ENCODE measurements at places on chromosomes 2 and 18. TPM values are rescaled to one million over a fixed set of nuclear protein-coding genes. Genes with fewer than 3 reads are reported as not detected.
A peak's percentile ranks its signal among the peaks of the same experiment; 100 is the strongest.

DNA sequence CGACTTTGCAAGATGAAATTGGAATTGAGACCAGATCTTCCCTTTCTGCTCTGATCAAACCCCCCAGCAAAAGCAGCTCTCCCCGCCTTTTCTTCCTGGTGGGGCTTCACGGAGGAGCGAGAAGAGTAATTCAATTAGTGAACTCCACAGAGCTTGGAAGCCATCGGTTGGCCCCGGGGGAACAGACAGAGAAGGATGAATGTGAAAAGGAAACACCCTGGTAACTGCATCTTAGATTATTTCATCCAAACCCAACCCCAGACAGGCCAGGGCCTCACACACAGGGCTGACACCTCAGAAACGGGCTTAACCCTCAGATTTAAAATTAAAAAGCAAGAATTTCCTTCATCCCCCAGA lies 18.3 kb downstream of the SMAD7 start:
- peak; percentile 37 for DNase-seq

GRCh38 chr2:26238311-26238958 lies 6.0 kb downstream of the HADHA start:
- DNase-seq, result peak; percentile 73

- no peak for DNase-seq
These were observed 45.3 kb downstream of the PIKFYVE start for GRCh38 chr2:208311321-208311720.

DNA sequence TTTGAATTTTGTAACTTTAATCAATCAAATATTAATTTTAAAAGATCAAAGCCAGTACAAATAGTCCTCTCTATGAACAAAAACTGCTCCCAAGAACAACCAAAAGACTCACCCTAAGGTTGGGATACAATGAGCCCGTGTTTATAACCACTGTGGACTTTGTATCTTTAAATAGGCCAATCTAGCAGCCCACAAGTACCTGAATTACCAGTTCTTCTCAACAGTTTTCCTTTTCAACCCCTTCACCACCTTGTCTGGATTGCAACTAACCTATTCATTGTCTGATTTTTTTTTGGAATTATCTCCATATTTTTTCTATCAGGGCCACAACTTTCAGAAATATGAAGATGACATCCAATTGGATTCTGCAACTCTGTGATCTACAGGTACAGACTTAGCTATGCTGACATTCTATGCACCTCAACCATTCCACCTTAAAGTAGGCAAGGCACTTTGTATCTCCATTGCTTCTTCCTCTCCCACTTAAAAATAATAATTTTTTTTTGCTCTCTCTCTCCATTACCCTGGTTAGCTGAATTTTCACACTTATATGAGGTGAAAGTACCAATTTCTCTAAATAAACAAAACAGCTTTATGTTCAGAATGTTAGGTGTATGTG lies 81.9 kb upstream of the MAPRE2 start:
- no peak for DNase-seq

- no peak for DNase-seq
These were observed 14.0 kb upstream of the MTA3 start for GRCh38 chr2:42554392-42554791.

DNA sequence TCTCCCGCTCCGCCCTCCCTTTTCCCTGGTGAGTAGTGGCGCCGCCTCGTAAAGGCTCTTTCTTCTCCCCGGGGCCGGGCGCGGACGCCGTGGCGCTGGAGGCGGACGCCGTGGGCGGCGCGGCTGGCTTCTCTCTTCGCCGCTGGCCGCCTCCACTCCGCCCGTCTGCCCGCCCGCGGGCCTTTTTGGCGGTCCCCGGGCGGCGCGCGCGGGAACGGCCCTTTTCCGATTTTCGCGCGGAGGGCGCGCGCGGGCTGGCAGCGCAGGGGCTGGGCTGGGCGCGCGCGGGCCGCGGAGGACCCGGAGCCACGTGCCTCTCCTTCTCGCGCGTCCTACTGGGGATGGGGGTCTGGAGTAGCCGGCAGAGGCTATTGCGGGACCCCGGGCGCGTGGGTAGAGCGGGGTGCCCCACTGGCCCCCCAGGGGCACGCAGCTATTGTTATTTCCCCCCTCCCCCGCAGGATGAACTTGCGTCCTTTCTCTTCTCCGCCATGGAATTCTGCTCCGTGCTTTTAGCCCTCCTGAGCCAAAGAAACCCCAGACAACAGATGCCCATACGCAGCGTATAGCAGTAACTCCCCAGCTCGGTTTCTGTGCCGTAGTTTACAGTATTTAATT lies 472 bp downstream of the SLC20A1 start:
- no peak for DNase-seq

- DNase-seq, result no peak
These were observed 11.5 kb upstream of the KCNE4 start for GRCh38 chr2:223040527-223040926.

DNA sequence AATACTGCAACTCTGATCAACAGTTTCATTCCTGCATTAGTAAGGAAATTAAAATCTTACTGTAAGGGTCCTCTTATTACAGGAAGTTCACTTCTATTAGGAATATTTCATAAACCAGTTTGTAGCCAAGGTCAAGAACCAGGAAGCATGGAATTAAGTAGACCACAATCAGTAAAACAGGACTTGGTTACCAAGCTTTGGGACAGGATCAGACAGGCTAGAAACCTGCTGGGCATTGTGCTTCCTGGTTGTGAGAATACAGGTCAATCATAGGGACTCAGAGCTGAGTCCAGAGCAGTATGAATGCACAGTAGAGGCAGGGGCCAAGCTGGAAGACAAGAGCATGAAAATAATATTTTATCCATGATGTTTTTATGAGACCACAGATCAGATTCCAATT lies 248.0 kb downstream of the IKZF2 start:
- DNase-seq, result no peak

DNA sequence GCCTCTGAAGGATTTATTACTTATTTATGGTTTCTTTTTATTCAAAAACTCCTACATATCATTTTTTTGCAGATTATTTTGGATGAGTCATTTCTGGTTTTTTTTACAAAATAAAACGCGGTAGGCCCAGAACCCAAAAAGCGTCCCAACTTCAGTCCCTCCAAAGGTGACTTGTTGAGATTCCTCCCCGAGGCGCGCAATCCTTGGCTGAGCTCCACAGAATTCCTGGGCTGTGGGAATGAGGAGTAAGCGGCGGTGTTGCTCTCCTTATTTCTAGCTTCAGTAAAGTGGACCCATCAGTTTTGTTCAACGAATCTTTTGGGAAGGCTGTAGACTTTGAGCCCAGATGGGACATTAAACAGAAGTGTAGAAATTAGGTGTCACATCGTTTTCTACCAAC lies 67.0 kb upstream of the RMP24 start:
- no peak for DNase-seq

DNA sequence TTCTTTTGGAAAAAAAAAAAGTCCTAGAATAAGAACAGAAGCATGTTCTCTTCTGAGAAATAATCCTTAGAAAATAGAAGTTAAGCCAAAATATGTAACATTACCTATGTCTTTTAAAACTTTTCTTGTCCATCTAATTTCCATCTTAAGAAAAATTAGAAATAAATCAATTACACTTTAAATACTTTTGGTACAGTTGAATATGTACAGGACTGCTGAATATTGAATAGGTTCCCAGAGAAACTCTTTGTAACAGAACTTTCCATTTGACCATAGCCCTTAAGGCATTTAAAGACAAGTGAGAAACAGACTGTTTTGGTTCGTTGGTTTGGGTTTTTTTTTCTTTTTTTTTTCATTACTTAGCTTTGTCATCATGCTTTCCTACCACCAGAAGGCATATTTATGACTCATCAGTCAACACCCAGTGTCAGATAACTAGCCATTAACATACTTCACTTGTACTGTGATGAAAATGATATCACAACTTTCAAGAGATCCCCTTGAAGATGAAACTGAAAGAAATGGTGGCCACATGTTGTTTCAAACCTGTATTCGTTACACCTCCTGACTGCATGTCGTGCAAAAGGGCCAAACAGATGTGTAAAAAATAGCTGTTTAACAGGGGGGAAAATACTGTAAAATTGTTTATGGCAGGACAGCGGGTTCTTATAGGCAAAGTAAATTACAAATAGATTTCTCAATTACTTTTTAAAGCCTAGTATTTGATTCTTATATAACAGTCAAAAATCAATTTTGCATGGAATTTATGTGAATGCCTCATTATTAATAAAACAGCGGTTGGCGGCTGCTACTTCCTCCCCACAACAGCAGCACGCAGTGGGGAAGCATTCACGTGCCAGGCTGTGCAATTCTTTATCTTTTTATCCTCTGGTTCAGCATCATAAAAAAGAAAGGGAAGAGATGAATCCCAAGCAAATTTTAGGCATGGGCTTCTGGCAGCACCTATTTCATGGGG lies 280.7 kb upstream of the HNRNPA3 start:
- no peak for DNase-seq

DNA sequence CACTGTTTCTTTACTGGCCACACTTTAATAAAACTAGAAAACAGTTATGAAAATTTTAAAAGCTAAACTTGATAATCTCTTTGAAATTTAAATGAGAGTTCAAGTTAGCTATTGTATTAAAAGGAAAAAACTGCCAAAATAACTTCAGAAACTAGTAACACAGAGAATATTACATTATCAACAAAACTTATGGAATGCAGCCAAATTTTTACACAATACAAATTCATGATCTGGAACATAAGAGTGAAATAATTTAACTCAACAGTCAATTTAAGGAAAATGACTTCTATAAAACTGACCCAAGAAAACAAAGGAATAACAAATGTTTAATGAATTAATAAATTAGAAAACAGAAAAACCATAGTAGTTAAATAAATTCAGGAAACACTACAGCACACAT lies 65.0 kb downstream of the TCF4 start:
- no peak for DNase-seq

DNA sequence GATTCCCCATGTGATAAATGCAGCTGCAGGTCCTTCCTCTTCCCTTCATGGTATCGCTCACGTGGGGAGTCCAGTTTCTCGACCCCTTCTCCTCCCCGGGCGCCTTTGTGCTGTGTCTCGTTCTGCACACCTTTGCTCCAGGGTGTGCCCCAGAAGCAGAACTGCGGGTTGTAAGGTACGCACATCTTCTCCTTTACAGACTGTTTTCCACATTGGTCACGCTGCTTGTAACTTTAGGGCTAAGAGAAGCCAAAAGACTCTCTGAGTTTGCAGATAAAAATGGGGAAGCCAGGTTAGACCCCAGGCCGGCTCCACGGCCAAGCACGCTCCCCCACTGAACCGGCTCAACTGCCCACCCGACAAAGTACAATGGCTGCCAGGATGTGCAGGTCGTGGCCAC lies 45.9 kb upstream of the TFCP2L1 start:
- no peak for DNase-seq

SELENOI gene
- 30.0 TPM for total RNA-seq

PCARE gene
- 0.10 TPM for total RNA-seq

CDK15 gene
- total RNA-seq, result 1.6 TPM

PROM2 gene
- total RNA-seq, result 9.4 TPM

PLGLB1 gene
- 5.4 TPM for total RNA-seq

Data from skin of body (tissue), 3 donors.